ENCODE measurements at places on chromosomes 1 and 21. TPM values are rescaled to one million over a fixed set of nuclear protein-coding genes. Genes with fewer than 3 reads are reported as not detected.

- no peak for DNase-seq
These were observed 9.4 kb downstream of the ZC3H12A start for GRCh38 chr1:37483785-37484184.

- no peak for DNase-seq
These were observed 36.7 kb downstream of the FMN2 start for GRCh38 chr1:240128366-240128765.

GRCh38 chr21:15514073-15514946 lies 215.5 kb upstream of the USP25 start:
- no peak for DNase-seq

DNA sequence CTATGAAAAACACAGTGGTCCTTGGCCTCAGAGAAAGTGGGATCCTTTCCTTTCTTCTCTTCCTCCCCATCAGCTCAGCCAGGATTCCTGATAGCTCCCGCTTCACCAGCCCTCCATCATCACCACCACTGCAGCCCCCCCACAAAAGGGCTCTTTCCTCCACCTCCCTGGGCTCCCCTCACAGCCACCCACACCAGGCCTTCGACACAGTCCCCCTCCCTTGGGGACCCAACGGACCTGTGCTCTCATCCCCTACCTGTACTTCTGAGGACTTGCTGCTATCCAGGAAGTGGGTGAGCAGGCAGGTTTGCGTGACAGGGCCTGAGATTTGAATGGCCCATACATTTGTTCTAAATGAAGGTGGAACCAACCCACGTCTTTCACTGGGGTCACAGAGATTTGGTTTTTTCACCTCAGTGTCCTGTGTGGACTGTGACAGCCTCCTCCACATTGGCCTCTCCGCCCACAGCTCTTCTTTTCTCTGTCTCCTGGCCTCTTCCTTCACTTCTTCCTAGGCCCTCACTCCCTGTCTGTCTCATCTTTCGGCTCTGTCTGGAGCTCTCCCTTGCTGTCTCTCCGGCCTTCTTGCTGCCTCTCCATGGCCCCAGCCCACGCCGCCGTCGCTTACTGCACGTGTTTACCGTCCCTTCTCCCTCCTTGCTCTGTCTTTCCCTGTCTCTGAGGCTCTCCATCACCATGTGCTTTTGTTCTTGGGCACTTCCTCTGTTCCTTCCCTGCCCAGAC lies 238.6 kb downstream of the FOXD2 start:
- no peak for DNase-seq

- DNase-seq = no peak
These were observed 27.3 kb downstream of the COL6A2 start for GRCh38 chr21:46124926-46125845.

- no peak for DNase-seq
These were observed 201.8 kb upstream of the GREM2 start for GRCh38 chr1:240813720-240814119.

DNA sequence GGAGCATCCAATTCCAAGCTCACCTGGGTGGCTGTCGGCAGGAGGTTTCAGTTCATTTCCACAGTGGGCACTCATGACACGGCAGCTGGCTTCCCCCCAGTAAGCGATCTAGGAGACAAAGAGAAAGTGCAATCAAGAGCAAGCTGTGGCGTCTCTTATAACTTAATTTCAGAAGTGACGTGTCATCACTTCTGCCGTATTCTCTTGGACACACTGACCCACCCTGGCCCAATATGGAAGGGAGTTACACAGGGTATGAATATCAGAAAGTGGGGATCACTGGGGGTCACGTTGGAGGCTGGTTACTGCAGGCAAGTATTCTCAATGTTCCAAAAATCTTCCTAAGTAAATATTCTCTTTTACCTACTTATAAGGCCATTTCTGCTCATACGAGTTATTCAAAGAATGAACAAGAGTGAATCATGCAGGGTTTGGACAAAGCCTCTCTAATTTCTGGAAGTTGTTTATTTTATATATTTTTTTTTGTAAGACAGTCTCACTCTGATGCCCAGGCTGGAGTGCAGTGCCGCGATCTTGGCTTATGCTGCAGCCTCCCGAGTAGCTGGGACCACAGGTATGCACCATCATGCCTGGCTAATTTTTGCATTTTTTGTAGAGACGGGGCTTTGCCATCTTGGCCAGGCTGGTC lies 46.5 kb upstream of the GREM2 start:
- peak; percentile 26 for DNase-seq

GRCh38 chr1:115565353-115565752 lies 76.4 kb upstream of the VANGL1 start:
- no peak for DNase-seq

- no peak for DNase-seq
These were observed 149.0 kb downstream of the TOMM20 start for GRCh38 chr1:234979296-234980279.

DNA sequence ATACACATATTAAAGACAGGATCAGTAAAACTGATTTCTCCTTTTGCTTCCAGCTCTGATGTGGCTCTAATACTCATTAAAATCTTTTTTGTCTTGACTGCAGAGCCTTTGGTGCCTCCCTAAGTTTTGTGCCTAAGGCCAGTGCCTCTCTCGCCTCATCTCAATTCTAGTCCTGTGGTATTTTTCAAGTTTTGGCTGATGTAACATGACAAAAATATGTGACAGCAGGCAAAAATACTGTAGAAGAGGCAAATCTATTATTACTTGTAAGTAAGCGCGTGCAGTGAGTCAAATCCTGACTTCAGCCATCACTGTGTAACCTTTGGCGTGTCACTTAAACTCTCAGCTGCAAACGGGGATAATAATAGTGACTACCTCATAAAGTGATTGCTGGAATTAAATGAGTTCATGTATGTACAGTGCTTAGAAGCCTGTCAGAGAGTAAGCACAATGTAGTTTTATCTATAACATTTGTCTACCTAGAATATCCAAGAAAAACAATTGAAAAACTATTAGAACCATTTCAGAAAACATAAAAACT lies 74.0 kb downstream of the MAB21L3 start:
- no peak for DNase-seq

DNA sequence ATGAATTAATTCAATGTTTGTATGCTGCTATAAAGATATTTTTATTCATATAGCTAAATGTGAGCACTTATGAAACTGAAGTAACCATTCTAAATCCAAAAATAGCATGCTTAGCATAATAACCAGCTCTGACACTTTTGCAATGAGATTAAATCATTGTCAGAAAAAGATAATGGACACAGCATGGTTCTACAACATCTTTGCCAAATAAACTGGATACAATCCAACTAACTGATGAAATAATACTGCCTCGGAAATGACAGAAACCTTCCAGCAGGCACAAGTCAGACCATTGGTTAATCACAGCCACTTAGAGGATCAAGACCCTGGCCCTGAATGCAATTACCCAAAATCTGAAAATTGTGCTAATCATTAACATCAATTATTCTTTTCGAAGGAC lies 592.7 kb upstream of the ADGRL4 start:
- no peak for DNase-seq

DNA sequence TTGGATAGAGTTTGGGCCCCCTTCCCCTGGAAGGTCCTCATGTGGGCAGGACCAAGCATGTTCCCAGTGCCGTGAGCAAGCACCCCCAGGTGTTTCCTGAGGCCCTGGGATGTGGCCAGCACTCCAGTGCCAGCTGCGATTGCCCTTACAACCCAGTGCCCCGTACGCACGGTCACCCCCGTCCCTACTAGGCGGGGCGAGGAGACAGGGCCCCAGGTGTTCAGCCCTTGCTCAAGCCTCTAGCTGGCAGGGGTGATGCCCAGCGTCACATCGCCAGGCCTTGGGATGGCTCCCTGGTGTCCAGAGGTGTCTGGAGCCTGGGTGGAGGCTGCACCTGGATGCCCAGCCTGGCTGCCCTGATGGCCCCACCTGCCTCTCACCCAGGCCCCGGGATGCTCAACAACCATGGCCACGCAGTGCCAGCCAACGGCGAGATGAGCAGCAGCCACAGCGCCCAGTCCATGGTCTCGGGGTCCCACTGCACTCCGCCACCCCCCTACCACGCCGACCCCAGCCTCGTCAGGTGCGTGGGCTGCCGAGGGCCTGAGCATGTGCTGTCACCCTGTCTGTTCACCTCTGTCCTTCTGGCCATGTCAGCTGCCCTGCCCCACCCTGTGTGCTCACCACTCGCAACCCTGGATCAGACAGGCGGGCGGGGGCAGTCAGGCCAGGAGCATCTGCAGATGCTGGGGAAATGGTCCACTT lies 21.6 kb upstream of the CCDC27 start:
- no peak for DNase-seq

- peak; percentile 22 for DNase-seq
These were observed 10.1 kb downstream of the CCDC185 start for GRCh38 chr1:223403184-223403815.

GRCh38 chr21:43866260-43866629 lies 1.2 kb downstream of the AGPAT3 start:
- DNase-seq = peak; percentile 26

Gene CCDC24
- total RNA-seq = 13.9 TPM

Gene HYI
- total RNA-seq = not detected

Gene CLEC20A
- total RNA-seq = not detected

Gene VSIG8
- total RNA-seq = not detected

Gene B3GALT2
- 7.0 TPM for total RNA-seq

All from A172 (cell line).